Articular chondrocyte of knee joint (primary cell): ENCODE measurements at places on chromosomes 3 and 15. TPM values are rescaled to one million over a fixed set of nuclear protein-coding genes. Genes with fewer than 3 reads are reported as not detected.

TUBGCP5 gene
- total RNA-seq, result 27.6 and 31.4 TPM in 2 replicates

CACNA2D2 gene
- total RNA-seq, result 0.22 TPM in 1 of 2 replicates, not detected in the other

SERP1 gene
- 105 and 128 TPM in 2 replicates for total RNA-seq

PLA2G4E gene
- not detected in 2 replicates for total RNA-seq

GPR160 gene
- total RNA-seq, result 0.26 and 0.65 TPM in 2 replicates

CCDC54 gene
- not detected in 2 replicates for total RNA-seq

SQOR gene
- 182 and 186 TPM in 2 replicates for total RNA-seq

CDV3 gene
- total RNA-seq, result 181 and 195 TPM in 2 replicates

IL17RC gene
- 41.4 and 51.8 TPM in 2 replicates for total RNA-seq

RAB6B gene
- total RNA-seq, result 0.65 and 0.78 TPM in 2 replicates

GOLGA8O gene
- 0.97 and 1.3 TPM in 2 replicates for total RNA-seq

GPX1 gene
- 181 and 215 TPM in 2 replicates for total RNA-seq

CHRD gene
- 1.7 and 4.7 TPM in 2 replicates for total RNA-seq

CD276 gene
- 101 and 125 TPM in 2 replicates for total RNA-seq

CCRL2 gene
- total RNA-seq, result 6.2 and 8.0 TPM in 2 replicates

PLSCR5 gene
- total RNA-seq, result not detected in 2 replicates

C3orf80 gene
- 0.13 and 0.32 TPM in 2 replicates for total RNA-seq

ARNT2 gene
- 18.3 and 21.4 TPM in 2 replicates for total RNA-seq

C2CD4A gene
- total RNA-seq, result 0.11 and 0.26 TPM in 2 replicates

MYRIP gene
- 1.9 and 2.5 TPM in 2 replicates for total RNA-seq

UBAP1L gene
- 2.4 and 2.7 TPM in 2 replicates for total RNA-seq

ARRDC4 gene
- 7.7 and 15.1 TPM in 2 replicates for total RNA-seq

EXOG gene
- total RNA-seq, result 20.6 and 22.0 TPM in 2 replicates

GOLGA6L7 gene
- total RNA-seq, result not detected in 2 replicates

TRPM1 gene
- total RNA-seq, result not detected in 2 replicates

CPA3 gene
- 0.11 TPM in 1 of 2 replicates, not detected in the other for total RNA-seq

FANCD2OS gene
- total RNA-seq, result not detected in 2 replicates

COLQ gene
- 0.97 and 1.0 TPM in 2 replicates for total RNA-seq

CSPG4 gene
- 144 and 158 TPM in 2 replicates for total RNA-seq

HAPLN3 gene
- 37.4 and 39.1 TPM in 2 replicates for total RNA-seq

CXCR6 gene
- total RNA-seq, result not detected in 2 replicates

ZBBX gene
- total RNA-seq, result 0.11 TPM in 1 of 2 replicates, not detected in the other

SPTBN5 gene
- 0.13 and 0.22 TPM in 2 replicates for total RNA-seq

CCR3 gene
- 0.13 TPM in 1 of 2 replicates, not detected in the other for total RNA-seq

HES1 gene
- total RNA-seq, result 11.6 and 92.6 TPM in 2 replicates

ARIH2 gene
- 61.2 and 70.3 TPM in 2 replicates for total RNA-seq

PRSS50 gene
- under 0.01 TPM in 1 of 2 replicates, not detected in the other for total RNA-seq

TFG gene
- 137 and 138 TPM in 2 replicates for total RNA-seq

ALS2CL gene
- total RNA-seq, result 4.9 and 6.8 TPM in 2 replicates

PLIN1 gene
- 0.91 and 1.2 TPM in 2 replicates for total RNA-seq

GRAMD2A gene
- 0.54 and 1.0 TPM in 2 replicates for total RNA-seq

SPCS1 gene
- 106 and 119 TPM in 2 replicates for total RNA-seq

SHF gene
- 4.6 and 5.5 TPM in 2 replicates for total RNA-seq

SGO1 gene
- total RNA-seq, result 4.2 and 5.4 TPM in 2 replicates

ACTC1 gene
- total RNA-seq, result 0.78 and 1.2 TPM in 2 replicates

SLC24A5 gene
- total RNA-seq, result not detected in 2 replicates
